ENCODE measurements at places on chromosomes 3 and 15. TPM values are rescaled to one million over a fixed set of nuclear protein-coding genes. Genes with fewer than 3 reads are reported as not detected.
A peak's percentile ranks its signal among the peaks of the same experiment; 100 is the strongest.

- no peak for DNase-seq
Observed at GRCh38 chr15:53979051-53979788, 979 bp downstream of the UNC13C start.

GRCh38 chr3:76554707-76555106, 485.2 kb upstream of the ROBO2 start:
- no peak for DNase-seq

FOXB1 gene
- not detected for total RNA-seq

SUSD5 gene
- total RNA-seq, result 132 TPM

HES1 gene
- total RNA-seq, result 37.8 TPM

- DNase-seq, result no peak
Observed at GRCh38 chr15:70469651-70470555, 293.5 kb downstream of the UACA start.

DNA sequence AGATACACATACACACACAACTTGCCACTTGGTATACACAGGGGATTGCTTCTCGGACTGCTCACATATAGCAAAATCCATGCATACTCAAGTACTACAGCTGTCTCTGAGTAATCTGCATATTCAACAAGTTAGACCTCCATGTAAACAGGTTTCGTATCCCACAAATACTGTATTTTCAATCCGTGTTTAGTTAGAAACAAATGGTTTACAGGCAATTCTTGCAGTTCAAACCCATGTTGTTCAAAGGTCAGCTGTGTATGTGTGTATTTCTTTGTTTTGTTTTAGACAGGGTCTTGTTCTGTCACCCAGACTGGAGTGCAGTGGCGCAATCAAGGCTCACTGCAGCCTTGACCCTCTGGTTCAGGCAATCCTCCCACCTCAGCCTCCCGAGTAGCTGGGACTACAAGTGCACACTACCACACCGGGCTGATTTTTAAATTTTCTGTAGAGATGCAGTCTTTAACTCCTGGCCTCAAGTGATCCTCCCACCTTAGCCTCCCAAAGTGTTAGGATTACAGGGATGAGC, 248.8 kb downstream of the PCCB start:
- no peak for DNase-seq

GRCh38 chr3:155595371-155595770, 149.5 kb downstream of the PLCH1 start:
- no peak for DNase-seq

DNA sequence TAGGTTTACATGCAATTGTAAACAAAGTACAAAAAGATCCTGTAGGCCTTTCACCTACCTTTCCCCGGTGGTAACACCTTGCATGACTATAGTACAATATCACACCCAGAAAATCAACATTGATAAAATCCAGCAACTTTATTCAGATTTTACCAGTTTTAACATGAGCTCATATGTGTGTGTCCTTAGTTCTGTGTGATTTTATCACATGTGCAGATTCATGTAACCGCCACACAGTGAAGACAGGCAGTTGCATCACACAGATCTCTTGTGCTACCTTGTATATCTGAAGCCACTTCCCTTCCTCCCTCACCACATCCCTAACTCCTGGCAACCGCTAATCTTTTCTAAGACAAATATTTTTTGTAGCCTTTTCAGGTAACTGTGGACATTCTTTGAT, 183.5 kb upstream of the C2CD4B start:
- DNase-seq, result no peak

- no peak for DNase-seq
Observed at GRCh38 chr3:36695113-36695768, 69.1 kb downstream of the DCLK3 start.

GRCh38 chr3:191246630-191247029, 47.6 kb downstream of the OSTN start:
- no peak for DNase-seq

CAMP gene
- total RNA-seq, result 0.65 TPM

DNA sequence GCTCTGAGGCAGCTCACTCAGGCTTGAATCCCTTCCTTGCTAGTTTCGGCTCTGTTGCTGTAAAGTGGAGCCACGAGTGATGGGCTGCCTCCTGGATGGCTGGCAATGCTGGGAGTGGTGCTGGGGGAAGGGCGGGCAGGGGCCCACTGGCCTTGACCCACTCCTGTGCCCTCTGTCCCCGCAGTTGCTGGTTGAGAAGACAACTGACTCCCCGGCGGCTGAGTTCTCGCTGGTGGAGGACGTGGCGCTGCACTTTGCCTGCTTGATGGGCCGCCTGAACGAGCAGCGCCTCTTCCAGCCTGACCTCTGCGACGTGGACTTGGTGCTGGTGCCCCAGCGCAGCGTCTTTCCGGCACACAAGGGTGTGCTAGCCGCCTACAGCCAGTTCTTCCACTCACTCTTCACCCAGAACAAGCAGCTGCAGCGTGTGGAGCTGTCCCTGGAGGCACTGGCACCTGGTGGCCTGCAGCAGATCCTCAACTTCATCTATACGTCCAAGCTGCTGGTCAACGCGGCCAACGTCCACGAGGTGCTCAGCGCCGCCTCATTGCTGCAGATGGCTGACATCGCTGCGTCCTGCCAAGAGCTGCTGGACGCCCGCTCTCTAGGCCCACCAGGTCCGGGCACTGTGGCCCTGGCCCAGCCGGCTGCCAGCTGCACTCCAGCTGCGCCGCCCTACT, 4.7 kb downstream of the ZBTB47 start:
- no peak for DNase-seq

MCTP2 gene
- total RNA-seq, result 7.7 TPM

CNTN6 gene
- 0.26 TPM for total RNA-seq

DNA sequence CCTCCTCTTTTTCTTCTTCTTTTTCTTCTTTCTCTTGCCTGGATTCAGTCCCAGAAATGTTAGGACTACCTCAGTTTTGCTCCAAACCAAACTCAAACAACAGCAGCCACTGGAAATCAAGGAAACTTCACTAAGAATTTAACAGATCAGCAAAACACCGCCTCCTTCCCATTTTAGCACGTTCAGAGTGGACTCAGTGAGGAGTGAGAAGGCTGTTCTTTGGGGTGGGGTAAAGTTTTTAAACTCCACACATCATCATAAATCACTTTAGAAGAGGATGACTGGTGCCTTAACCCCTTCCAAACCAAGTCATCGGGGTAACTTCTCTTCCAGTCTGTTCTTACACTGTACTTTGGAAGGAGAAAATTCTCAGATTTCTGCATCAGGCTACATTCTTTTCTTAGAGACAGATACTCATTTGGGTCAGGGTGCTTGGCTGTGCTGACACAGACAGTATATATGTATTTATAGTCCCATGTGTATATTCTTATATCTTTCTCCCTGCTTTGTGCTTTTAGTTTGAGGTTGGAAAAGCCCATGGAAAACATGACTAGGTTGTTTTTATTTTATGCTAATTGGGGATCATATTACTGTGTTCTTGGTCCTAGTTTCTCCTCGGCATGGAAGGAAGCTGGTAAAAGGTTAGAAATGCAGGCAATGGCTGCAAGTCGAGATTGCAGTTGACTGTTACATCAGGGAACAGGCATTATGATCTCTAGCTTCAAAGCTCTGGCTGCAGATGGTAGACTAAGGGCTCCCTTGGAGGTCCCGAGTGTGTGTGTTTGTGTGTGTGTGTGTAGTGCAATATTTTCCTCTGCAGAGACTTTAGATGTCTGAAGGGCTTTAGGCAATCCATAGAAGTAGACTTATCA, at the start of gene CCDC80:
CCDC80 (minus strand) TSS at position 214 of the 872 bp plus-strand sequence. CDS start 1,238 bp downstream, outside the sequence.
- no peak for DNase-seq

CCDC54 gene
- total RNA-seq, result not detected

DNA sequence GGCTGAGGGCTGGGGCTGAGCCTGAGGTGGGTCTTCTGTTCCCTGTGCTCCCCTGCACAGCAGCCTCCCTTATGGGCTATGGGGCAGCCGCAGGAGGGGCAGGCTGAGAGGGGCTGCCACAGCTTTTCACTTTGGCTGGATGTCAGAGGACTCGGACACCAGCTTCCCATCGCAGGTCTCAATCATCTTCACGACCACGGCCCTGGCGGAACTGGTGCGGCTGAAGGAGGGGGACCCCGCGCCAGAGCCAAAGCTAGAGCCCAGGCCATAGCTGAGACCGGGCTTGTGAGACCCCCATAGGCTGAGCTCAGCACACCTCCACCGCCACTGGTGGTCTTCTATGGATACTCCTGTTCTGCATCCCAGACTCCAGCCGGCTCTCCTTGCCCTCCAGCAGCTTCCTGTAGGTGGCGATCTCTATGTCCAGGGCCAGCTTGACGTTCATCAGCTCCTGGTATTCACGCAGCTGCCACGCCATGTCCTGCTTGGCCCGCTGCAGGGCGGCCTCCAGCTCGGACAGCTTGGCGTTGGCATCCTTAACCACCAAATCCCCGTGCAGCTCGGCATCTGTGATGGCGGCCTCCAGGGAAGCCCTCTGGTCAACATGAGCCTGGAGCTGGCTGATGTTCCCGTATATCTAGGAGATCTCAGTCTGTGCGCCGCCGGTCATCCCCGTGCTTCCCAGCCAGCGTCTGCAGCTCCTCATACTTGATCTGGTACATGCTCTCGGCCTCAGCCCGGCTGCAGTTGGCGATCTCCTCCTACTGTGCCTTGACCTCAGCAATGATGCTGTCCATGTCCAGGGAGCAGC, 181.7 kb upstream of the SYNPR start:
- DNase-seq, result peak; percentile 30

TMEM44 gene
- 12.1 TPM for total RNA-seq

DNA sequence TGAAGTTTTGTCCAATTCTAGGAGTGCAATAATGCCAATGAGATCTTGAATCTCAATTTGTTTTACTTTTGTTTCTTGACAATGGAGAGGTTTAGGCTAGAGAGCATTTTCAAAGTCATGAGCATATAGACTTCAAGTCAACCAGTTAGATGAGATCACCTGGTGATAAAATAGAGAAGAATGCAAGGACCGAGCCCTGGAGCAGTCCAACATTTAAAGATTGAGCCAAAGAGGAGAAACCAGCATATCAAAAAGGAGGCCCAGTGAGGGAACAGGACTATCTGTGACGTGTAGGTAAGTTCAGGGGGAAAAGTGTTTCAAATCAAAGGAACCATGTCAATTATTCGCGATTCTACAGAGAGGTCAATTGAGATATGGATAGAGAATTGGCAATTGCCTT, 1.7 kb upstream of the PIAS1 start:
- DNase-seq, result no peak
